ENCODE measurements at places on chromosomes 5 and 9.

DNA sequence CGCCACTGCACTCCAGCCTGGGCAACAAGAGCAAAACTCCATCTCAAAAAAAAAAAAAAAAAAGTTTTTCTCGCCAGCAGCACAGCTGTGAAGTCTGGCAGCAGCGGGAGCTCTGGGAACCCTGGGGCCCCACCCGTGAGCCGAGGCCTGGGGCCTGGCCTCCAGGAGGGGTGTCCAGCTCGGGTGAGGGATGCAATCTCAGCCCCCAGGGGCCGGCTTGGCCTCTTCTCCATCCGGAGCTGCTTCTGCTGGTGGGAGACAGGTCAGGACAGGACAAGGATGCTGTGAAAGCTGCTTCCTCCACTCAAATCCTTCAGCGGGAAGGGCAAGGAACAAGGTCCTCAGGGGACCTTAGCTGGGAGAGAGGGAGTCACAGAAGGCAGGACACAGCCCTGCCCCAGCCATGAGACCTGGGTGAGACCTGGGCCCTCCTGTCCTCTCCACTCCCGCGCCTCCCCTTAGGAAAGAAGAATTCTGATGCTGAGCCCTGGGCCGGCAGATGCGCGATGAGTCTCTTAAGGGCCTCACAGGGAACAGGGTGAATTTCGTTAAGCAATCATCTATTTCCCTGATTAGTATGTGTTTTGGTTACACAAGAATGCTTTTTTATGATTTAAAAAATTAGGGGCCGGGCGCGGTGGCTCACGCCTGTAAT lies 30.6 kb downstream of the PLPP7 start:
- DNase-seq: peak; percentile 21

DNA sequence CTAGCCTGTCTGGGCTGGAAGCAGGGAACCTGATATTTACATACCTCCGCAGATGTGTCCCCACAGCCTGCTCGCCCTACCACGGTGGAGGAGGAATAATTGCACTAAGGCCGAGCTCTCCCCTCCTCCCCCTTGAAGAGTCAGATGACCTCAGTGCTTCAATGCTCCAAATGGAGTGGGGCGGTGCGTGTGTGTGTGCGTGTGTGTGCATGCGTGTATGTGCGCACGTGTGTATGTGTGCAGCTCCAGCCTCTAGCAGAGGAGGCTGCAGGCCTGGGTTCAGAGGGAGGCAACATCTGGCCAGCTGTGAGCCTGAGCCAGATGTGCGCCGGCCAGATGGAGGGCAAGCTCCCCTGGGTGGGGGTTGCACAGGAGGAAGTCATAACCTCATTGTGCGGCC lies 90.5 kb downstream of the NRG2 start:
- DNase-seq: no peak

GRCh38 chr5:127830829-127831598 lies 127.8 kb downstream of the CCDC192 start:
- no peak for DNase-seq

- no peak for DNase-seq
These were observed 151.7 kb upstream of the RAPGEF1 start for GRCh38 chr9:131891598-131891997.

DNA sequence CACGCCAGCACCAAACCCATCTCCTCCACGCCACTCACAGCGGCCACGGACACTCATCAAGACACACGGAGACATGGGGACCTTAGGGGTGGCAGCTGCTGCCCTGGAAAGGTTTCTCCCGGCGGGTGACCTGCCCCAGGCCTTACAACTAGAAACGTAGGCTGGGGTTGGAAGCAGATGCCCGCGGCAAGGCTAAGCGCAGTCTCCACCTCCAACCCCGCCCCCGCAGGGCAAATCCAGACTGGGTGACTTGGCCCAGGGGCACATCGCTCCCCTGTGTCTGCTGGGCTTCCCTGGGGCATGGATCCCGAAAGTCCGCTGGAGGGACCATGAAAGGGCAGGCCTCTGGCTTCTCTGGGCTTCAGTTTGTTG lies 12.0 kb upstream of the ASS1 start:
- DNase-seq: no peak

DNA sequence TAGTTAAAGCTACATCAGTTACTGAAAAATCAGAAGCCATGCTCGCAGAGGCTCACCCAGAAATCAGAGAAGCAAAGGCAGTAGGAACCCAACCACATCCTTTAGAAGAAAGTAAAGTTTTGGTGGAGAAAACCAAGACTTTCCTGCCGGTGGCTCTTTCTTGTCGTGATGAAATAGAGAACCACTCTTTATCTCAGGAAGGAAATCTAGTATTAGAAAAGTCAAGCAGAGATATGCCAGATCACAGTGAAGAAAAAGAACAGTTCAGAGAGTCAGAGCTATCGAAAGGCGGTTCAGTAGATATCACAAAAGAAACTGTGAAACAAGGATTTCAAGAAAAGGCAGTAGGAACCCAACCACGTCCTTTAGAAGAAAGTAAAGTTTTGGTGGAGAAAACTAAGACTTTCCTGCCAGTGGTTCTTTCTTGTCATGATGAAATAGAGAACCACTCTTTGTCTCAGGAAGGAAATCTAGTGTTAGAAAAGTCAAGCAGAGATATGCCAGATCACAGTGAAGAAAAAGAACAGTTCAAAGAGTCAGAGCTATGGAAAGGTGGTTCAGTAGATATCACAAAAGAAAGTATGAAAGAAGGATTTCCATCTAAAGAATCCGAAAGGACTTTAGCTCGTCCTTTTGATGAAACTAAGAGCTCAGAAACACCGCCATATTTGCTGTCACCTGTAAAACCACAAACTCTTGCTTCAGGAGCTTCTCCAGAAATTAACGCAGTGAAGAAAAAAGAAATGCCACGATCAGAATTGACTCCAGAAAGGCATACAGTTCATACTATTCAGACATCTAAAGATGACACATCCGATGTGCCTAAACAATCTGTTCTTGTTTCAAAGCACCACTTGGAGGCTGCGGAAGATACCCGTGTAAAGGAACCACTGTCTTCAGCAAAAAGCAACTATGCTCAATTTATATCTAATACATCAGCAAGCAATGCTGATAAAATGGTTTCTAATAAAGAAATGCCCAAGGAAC lies 47.2 kb downstream of the CMYA5 start:
- DNase-seq: no peak

DNA sequence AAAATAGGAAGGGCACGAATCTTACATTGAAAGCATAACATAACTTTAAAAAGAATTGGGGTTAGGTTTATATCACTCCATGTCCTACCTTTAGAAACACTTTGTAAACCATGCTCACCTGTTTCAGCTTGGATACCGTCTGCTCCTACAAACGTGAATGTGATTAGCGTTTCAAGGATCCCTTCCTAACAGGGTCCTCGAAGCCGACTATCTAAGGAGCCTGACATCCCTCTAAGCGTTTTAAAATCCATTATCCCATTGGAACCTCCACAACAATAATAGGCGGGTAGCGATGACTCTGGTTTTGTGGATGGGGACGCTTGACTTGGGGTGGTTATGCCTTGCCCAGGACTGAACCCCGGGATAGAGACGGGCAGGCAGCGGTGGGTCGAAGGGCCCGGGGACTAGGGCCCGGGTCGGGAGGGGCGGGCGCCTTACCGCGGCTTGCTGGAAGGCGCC lies 937 bp downstream of the SVEP1 start:
- DNase-seq: no peak

DNA sequence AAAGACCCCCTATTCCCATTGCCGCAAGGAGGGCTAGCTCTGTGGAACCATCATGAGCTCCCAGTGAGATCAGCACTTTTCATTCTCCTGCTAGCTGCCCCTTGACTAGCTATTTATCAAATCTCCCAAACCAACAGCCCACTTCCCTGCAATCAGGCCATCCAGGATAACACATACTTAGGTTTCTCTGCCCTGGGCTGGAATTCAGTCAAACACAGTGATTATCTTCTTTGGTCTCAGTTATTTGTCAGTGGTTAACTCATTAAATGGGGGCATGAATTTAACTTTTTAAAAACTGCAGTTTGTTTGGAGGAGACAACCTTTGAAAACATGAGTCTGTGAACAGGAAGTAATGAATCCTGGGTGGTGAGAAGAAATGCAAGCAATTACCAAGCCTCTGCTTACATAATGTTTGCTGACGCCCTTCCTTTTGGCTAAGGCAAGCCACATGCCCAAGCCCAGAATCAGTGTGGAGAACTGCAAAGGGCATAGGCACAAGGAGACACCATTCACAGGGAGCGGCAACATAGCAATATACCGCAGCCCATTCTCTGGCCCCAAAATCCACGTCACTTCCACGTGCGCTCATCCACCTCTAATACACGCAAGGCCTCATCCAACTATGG lies 275.0 kb downstream of the DRD1 start:
- no peak for DNase-seq

GRCh38 chr9:10443181-10443867 lies 169.5 kb downstream of the PTPRD start:
- DNase-seq: no peak

- DNase-seq: no peak
These were observed 5.6 kb upstream of the APC start for GRCh38 chr5:112732131-112732530.

DNA sequence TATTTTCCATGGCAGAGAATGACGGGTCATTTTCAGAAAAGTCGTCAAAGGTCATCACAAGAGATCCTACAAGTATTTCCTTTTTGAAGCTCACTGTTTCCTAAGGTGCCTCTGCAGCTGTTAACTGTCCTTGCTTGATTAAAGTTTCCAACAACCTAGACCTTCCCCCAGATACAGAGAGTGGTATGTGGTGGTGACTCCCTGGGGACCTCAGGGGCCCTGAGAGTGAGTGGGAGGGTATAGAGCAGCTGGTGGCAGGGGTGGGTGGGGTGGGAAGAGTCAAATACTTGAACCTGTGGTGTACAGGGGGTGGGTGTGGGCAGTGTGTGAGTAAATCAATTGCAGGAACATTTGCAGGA lies 1.6 kb upstream of the CD72 start:
- DNase-seq: no peak

DNA sequence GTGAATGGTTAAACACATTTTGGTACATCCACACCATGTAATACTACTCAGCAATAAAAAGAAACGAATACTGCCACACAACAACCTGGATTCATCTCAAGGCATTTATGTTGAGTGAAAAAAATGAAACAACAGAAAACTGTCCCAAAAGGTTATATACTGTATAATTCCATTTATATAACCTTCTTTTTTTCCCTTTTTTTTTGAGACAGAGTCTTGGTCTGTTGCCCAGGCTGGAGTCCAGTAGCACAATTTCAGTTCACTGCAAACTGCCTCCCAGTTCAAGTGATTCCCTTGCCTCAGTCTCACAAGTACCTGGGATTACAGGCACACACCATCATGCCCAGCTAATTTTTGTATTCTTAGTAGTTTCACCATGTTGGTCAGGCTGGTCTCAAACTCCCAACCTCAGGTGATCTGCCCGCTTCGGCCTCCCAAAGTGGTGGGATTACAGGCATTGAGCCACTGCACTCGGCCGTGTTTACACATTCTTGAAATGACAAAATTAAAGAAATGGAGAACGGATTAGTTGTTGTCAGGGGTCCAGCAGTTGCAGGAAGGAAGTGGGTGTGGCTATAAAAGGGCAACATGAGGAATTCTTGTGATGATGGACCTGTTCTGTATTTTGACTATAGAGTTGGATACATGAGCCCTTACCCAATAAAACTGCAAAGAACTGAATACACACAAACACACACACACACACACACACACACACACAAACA lies 17.4 kb downstream of the PPP6C start:
- DNase-seq: peak; percentile 45

DNA sequence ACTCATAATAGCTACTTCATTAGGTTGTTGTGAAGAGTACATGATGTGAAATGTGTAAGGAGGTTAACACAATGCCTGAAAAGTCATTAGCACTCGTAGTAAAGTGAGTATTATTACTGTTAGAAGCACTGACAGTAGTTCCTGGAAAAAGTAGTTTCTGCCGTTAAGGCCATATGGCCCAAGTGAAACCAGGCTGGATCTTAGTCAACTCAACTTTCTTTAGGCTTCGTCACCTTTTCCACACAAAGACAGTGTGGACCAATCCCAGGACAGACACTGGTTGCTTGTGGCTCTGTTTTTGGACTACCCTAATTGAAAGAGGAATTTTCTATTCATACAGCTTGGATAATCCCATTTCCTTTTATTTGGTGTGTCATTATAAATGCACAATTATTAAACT lies 29.4 kb upstream of the CKMT2 start:
- no peak for DNase-seq

DNA sequence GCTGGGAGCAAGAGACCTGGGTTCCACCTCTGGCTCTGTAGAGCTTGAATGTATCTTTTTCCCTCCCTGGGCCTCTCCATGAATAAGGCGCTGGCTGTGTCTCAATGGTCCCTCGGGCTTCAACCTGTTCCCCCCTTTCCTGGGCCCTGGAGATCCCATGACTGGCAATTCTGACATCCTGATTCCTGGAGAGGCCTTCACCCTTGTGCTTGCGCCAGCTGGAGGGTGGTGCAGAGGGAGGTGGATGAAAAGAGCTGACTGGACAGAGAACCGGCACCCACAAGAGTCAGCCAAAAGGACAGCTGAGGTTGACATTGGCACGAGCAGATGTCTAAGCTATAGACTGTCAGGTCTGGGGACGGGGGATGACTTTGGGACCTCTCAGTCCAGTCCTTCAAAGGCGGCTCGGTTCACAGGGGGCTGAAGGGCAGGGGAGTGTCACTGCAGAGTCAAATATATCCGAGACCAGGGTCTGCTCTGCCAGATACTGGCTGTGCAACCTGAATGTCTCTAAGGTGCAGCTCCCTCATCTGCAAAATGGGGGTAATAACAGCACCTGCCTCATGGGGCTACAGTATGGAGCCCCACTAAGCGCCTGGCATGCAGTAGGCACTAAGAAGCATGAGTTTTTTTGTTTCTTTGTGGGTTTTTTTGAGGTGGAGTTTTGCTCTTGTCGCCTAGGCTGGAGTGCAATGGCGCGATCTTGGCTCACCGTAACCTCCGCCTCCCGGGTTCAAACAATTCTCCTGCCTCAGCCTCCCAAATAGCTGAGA lies 13.8 kb downstream of the DNM1 start:
- peak; percentile 32 for DNase-seq

GRCh38 chr5:131974956-131975726 lies 29.7 kb upstream of the MEIKIN start:
- no peak for DNase-seq

DNA sequence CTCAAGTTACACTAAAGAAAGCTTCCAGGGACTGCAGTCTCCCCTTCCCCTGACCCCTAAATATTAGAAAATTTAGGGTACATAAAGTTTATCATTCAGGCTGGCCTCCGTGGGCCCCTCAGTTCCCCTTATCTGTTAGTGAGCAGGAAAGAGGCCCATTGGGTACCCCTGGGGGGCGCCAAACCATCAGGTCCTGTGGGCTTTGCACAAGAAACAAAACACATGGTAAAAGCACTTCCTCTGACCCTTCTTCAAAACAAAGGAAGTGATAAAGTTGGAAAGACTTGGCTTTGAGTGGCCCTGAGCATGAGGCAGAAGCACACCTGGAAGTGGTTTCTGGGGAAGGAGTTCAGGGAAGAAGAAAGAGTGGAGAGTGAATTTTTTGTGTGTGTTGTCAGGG lies 213.0 kb downstream of the SMARCA2 start:
- no peak for DNase-seq

DNA sequence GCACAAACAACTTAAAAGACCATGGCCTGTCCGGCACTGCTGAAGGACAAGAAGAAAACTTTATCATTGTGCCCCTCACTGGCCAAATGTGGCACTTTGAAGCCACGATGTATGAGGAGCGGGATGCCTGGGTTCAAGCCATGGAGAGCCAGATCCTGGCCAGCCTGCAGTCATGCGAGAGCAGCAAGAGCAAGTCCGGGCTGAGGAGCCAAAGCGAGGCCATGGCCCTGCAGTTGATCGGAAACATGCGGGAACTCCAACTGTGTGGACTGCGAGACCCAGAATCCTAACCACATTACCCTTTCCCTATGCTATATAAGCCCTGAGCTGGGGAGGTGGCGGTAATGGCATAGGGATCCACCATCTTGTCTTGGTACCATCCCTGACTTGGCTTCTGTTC lies 497.9 kb downstream of the ANXA1 start:
- no peak for DNase-seq

GRCh38 chr5:139378941-139379361 lies 4.1 kb downstream of the SLC23A1 start:
- DNase-seq: no peak

All from AG10803 (cell line).